Right cardiac atrium (tissue), 5 donors: ENCODE measurements at places on chromosomes 12 and 14. TPM values are rescaled to one million over a fixed set of nuclear protein-coding genes. Genes with fewer than 3 reads are reported as not detected.

GRCh38 chr14:56552615-56553014 is 27.0 kb upstream of the TMEM260 start:
- DNase-seq: no peak

ACOT4 gene
- total RNA-seq: 0.56 TPM

GRCh38 chr14:59283361-59283760 is 94.9 kb downstream of the DAAM1 start:
- no peak for DNase-seq

- DNase-seq: no peak
Measured at GRCh38 chr14:60905923-60906322, 75.0 kb downstream of the TRMT5 start.

CIROP gene
- not detected for total RNA-seq

DNA sequence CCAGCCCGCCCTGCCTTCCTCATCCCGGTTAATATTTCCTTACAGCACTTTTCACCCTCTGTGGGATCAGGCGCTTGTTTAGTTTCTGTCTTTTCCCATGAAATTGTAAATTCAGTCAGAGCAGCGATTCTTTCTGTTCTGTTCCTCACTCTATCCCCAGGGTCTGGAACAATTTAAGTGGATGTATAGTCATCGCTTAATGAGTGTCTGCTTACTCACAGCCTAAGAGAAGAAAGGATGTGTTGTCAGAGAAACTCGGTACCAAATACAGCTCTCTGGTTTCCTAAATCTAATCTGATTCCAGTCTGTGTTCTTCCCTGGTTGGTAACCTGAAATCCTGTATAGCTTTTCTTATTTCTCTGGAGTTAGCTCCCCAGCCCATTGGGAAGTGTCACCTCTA is 44.9 kb downstream of the FOS start:
- DNase-seq: no peak

MSRB3 gene
- 125 TPM for total RNA-seq

ST8SIA1 gene
- 9.6 TPM for total RNA-seq

GPRC5A gene
- 5.9 TPM for total RNA-seq

DNA sequence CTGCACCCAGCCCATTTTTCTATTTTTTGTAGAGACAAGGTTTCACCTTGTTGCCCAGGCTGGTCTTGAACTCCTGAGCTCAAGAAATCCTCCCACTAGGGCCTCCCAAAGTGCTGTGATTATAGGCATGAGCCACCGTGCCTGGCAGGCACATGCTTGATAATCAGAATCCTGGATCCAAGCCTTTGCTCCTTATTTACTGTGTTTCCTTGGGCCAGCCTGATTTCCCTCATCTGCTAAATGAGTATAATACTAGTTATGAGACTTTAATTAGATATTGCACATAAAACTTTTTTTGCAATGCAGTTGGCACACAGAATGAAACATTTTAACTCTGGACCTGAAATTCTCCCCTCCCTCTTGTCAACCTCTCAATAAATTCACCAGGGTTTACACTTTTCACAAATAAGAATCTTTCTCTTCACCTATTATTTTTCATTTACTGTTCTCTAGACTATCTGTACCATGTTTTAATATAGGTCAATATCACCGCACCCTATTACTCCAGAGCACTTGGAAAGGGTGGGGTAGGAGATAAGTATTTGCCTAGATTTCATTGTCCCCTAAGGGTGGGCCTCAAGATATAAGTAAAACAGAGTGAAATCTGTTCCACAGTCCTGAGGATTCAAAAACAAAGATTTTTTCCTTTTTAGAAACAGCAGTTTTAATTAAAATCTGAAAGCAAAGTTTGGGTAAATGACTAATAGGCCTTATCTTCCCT is 69.2 kb upstream of the NR2C1 start:
- DNase-seq: no peak

PIANP gene
- 0.29 TPM for total RNA-seq

GRCh38 chr12:57929092-57929830 is 12.1 kb upstream of the ATP23 start:
- no peak for DNase-seq

DNA sequence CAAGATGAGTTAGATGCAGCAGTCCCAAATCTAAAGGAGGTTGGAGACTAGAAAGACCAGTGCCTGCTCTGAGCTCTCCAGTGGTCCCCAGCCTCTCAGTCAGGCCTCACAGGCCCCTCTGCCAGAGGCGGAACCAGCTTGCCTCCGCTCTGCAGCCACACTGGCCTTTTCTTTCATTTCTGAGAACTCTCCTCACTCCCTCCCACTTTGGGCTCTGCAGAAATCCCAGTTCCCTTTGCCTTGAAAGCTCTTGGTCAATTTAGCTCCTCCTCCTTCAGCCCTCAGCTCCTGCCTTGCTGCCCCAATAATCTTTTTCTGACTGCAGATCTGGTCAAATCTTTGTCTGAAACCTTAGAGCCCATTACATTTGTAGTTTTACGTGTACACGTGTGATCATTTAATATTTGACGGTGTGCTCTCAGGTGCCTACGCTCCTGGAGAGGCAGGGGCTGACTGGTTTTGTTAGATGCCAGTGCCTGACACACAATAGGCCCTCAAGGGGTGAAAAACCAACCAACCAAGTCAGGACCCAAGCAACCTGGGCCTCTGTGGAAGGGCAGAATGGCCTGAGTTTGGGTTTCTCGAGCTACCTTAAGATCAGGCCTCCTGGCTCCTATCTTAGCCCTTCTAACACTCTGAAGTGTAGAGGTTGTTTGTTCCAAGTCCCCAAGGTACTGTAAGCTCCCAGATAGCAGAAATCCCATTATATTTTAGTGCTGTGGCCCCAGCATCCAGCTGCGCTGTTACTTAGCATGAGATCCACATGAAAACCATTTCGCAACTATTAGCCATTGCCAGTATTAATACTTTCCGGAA is 1.1 kb upstream of the NUDT4 start:
- DNase-seq: peak; percentile 51

- peak; percentile 66 for DNase-seq
Measured at GRCh38 chr12:133130808-133131128, 341 bp downstream of the ZNF10 start.

GRCh38 chr14:103353362-103353761 is 19.3 kb downstream of the EIF5 start:
- no peak for DNase-seq

- no peak for DNase-seq
Measured at GRCh38 chr14:68630611-68631393, 162.1 kb downstream of the ZFP36L1 start.

LRP1-AS gene
- total RNA-seq: not detected

DNA sequence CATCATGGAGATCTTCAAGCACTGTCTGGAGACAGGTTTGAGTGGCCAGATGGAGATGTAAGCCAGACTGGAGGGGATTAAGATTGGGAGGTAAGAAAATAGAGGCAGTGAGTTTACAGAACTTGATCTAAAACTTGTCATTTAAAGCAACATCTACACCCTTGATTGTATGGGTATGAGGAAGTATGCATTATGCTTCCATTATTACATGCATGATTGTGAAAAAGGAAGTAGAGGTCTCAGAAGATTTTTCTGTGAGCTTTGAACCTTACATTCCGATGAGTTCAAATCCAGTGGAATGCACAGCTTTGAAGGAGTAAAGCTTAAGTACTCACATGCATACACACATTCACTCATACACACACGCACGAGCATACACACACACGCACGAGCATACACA is 550.8 kb downstream of the MED13L start:
- no peak for DNase-seq

DNA sequence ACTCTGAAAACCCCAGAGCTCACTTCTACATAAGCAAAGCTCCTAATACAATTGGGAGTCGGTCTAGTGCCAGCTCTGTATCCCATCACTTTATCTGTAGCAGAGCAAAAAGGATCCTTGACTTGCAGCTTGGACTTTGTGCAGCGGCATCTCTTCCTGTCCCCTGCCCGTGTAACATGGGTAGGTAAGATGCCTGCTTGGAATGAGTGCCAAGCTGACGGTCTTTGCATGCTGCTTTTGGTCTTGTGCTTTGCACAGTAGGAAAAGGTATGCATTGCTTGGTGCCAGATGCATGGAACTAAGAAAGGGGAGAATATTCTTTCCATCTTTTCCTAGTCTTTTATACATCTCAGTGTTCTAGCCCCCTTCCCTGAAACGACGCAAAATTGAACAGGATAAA is 6.9 kb upstream of the PLEKHH1 start:
- no peak for DNase-seq

CLEC1B gene
- not detected for total RNA-seq

GRCh38 chr12:95473231-95473883 is 595 bp upstream of the METAP2 start:
- peak; percentile 48 for DNase-seq

GRCh38 chr12:95815632-95816212 is 25.2 kb upstream of the NTN4 start:
- no peak for DNase-seq

GRCh38 chr14:86086962-86087361 is 557.0 kb downstream of the FLRT2 start:
- no peak for DNase-seq

GRCh38 chr14:96746101-96746500 is 51.1 kb upstream of the VRK1 start:
- no peak for DNase-seq

GRCh38 chr14:61695695-61696527 is 598 bp downstream of the HIF1A start:
- DNase-seq: peak; percentile 81

GRCh38 chr12:89863493-89863938 is 154.9 kb upstream of the ATP2B1 start:
- no peak for DNase-seq

DNA sequence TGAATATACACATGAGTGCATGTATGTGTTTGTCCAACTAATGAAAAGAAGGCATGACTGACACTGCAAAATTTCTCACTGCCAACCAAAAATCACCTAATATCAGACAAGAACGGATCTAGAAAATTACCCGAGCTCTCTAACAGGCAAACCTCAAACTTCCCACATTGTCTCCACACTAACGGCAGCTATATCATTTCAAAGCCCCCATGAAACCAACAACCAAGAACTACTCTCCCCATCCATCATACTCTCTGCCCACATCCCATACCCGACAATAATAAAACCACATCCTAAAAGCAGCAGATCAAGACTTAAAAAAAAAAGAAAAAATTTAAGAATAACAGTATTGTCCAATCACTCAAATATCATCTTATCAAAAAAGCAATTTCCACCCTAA is 227.1 kb downstream of the CEP128 start:
- DNase-seq: no peak

- DNase-seq: no peak
Measured at GRCh38 chr14:23175823-23176222, 7.6 kb downstream of the SLC7A8 start.

GPR135 gene
- 4.5 TPM for total RNA-seq

- DNase-seq: no peak
Measured at GRCh38 chr14:79017561-79017960, 847.4 kb downstream of the NRXN3 start.

DNA sequence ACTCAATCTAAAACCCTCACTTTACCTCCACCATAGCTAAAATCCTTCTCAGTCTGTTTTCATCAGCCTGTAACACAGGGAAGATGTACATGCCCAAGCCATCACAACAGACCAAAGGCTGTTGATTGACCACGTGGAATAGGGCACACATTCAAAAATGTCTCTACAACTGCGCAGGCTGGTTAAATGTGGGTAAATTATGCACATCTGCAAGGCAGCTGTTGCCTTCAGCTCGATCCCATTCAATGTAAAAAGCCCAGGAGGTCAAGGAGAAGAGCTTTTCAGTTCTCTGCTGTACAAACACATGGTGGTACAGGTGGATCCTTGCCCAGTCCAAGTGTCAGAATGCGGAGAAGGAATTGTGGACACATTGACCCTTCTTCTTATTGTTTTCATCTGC is 354.0 kb downstream of the FLRT2 start:
- DNase-seq: no peak

SALL2 gene
- 12.6 TPM for total RNA-seq

TOMM20L gene
- total RNA-seq: not detected

GRCh38 chr14:96811265-96811664 is 14.1 kb downstream of the VRK1 start:
- no peak for DNase-seq
